ENCODE measurements at places on chromosomes 5 and 9.
A peak's percentile ranks its signal among the peaks of the same experiment; 100 is the strongest.

DNA sequence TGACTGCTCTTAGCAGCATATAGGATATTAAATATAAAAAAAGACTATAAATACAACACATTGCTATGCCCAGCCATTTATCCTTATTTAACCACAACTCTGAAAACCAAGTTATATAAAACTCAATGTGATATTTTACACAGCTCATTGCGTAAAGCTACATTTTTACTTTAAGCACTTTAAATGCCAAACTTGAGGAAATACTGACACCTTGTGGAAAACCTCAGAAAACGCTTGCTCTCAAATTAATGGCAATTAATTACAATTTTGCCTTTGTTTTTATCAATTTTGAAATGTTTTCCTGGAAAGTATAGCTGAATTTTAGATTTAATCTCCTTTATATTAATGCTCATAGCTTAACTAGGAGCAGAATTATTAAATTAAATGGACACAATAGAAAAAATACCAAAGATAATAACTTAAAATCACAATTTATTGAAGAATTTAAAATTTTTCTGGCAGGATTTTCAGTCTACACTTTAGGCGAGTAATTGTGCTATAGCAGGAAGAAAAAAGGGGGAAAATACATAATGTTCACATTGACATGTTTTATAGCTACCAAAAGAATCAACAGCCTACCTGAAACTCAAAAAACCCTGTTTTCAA lies 25.2 kb upstream of the PLAC8L1 start:
- DNase-seq = no peak

DNA sequence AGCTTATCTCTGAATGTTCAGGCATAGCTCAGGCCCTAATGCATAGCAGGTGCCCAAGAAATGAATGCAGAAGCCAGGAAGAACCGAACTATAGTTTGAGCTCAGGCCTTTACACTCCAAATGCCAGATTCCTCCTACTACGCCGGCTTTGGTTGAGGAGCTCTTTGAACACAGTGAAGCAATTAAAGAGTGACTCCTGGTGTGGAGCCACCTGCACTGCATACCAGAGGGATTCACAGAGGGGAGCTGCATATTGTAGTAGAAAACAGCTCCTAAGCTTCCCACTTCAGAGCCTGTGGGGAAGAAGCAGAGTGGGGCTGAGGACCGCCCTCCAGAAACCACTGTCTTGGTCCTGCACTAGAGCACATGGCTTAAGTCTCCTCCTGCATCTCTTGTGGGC lies 14.5 kb upstream of the KCNMB1 start:
- no peak for DNase-seq

GRCh38 chr5:28313321-28313951 lies 1275.0 kb upstream of the CDH9 start:
- no peak for DNase-seq

DNA sequence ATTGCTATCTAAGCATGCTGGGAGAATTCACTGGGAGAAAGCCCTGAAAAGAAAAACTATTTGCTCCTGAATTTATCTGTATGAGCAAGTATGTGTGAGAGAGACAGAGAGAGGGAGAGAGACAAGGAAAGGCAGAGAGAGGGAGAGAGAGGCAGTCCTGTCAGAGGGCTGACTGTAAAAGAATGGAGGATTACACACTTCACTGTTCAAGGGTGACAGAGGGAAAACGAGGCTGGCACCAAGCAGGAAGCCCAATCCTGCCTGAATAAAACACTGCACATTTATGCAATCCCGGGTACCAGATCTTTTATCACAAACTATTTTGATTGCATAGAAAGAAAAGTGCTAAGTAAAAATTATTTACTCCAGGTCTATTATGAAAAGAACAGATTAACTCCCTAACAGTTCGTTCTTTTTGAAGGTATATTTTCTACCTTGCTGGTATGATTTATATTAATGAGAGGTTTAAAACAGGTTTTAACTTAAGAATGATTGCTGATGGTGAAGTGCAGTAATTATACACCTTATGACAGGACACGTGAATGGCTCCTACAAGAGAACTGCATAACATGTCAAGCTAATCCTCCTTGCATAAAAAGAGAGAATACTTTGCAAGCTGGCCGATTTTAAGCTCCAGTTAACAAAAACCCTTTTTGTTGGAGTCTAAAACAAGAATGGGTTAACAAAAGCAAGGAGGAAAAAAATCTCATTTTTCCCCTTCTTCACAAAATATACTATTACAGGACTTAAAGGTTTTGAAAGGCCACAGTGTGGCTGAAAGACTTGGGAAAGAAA lies 82.5 kb downstream of the NFIB start:
- no peak for DNase-seq

GRCh38 chr5:177312649-177313181 lies 1.0 kb upstream of the MXD3 start:
- DNase-seq = peak; percentile 58

DNA sequence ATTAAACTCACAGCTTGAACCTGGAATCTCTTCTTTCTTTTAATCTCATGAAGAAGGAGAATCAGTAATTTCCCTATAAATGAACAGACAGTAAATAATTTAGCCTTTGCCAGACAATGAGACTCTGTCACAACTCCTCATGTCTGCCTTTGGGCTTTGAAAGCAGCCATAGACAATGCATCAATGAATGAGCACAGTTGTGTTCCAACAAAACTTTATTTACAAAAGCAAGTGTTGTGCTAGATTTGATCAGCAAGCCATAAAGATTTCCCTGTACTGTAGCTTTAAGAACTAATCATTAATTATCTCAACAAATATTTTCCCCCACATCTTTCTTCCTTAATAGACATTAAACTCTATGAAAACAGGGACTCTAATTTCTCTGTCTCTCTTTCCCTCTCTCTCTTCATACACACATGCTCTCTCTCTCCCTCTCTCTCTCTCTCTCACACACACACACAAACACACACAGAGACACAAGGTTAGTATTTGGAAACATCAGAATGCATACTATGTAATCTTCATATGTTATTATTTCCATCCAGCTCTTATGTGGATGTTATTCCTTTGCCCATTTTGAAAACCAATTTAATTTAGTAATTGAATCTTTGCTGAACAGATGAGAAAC lies 1209.8 kb upstream of the CDH6 start:
- DNase-seq = no peak

- DNase-seq = no peak
Measured at GRCh38 chr5:59025734-59026133, 442.9 kb downstream of the RAB3C start.

DNA sequence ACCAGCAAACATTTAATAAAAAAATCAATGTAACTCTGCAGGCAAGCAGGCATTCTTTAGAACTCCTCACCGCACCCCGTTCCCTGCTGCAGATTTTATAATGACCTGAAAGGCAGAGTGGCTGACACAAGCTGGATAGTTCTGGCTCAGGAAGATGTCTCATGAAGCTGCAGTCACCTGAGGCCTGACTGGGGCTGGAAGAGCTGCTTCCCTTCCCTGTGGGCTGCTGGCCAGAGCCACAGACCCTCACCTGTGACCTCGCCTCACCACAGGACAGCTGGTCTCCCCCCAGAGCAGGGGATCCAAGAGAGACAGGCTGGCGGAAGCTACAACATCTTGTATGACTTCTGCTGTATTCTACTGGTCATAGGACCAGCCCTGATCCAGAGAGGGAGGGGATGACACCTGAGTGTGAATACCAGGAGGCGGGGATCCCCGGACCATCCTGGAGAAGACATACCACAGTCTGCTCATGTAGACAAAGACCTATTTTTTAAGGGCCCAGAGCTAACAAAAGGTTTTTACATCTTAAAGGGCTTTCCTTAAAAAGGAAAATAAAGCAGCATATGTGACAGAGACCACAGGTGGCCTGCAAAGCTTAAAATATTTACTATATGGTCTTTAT lies 43.9 kb downstream of the RAPGEF1 start:
- no peak for DNase-seq

- no peak for DNase-seq
Measured at GRCh38 chr5:124309241-124309980, 437.0 kb downstream of the ZNF608 start.

- no peak for DNase-seq
Measured at GRCh38 chr9:136219276-136219675, 14.3 kb upstream of the LHX3 start.

All from CD8-positive, alpha-beta T cell (primary cell).